ENCODE measurements at places on chromosomes 6 and 20. TPM values are rescaled to one million over a fixed set of nuclear protein-coding genes. Genes with fewer than 3 reads are reported as not detected.

- no peak for DNase-seq
Observed at GRCh38 chr20:35368666-35369423, 42.9 kb downstream of the UQCC1 start.

- DNase-seq, result no peak
Observed at GRCh38 chr6:109521080-109521479, 38.1 kb upstream of the ZBTB24 start.

DNA sequence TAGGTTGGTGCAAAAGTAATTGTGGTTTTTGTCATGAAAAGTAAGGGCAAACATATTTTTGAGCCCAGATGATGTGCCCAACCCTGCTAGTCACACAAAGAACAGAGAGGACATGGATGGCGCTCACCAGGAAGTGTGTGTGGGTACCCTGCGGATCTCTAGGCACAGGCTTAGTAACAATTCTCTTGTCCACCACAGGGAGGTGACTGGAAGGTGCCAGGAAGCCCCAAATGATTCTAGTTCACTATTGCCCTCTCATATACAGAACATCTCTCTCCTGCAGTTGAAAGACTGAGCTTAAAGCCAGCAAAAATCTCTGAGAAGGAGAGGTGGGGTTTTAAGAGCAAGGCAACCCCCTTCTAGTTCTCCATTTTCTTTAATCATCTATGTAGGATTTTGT is 272.1 kb upstream of the TAB2 start:
- no peak for DNase-seq

- no peak for DNase-seq
Observed at GRCh38 chr6:103191391-103192093, 1668.2 kb downstream of the HACE1 start.

PLN gene
- 7.4 TPM for polyA plus RNA-seq

HLA-G gene
- polyA plus RNA-seq, result 0.53 TPM

All from right renal pelvis (tissue), 4 donors.